ENCODE measurements at places on chromosomes 13 and 19.

GRCh38 chr19:36136964-36137686, 2.7 kb upstream of the CAPNS1 start:
- DNase-seq, result no peak

- no peak for DNase-seq
Observed at GRCh38 chr13:114341003-114341777, 26.9 kb downstream of the CHAMP1 start.

GRCh38 chr19:35973487-35973886, 21.5 kb upstream of the SDHAF1 start:
- no peak for DNase-seq

GRCh38 chr13:26050568-26051230, 1.1 kb downstream of the SHISA2 start:
- DNase-seq, result no peak

DNA sequence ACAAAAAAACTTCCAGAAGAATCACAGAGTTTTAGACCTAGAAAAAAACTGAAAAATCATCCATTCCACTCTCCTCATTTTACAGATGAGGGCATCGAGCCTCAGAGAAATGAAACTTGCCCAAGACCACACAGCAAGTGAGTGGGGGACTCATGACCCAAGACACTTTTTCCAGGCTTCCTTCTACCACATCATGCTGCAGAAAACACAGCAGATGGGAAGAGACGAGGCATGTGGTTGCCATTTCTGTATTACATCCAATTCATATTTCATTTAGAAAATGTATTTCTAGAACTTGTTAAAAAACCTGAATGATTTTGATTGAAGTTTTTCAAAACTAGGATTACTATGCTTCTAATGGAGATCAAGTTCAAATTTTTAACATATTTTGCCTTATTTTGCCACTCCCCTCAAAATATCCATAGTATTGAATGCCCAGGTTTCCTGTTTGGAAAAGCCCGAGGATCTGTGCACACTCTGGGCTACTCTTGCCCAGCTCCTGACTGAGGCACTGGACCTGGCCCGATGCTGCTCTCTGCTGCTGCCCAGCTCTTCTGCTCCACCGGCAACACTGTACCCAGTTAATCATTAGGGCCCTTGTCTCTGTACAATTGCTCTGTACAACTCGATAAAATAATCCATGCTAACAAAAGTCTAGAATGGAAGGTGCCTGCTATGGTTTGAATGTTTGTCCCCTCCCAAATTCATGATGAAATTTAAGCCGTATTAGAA, 157.4 kb downstream of the EFNB2 start:
- no peak for DNase-seq

GRCh38 chr13:105464249-105464648, 1071.2 kb downstream of the EFNB2 start:
- no peak for DNase-seq

- DNase-seq, result no peak
Observed at GRCh38 chr19:47726467-47726866, 13.2 kb downstream of the EHD2 start.

- no peak for DNase-seq
Observed at GRCh38 chr13:26962671-26963070, 202.1 kb upstream of the GPR12 start.

GRCh38 chr13:92463134-92463533, 763.5 kb upstream of the GPC6 start:
- no peak for DNase-seq

GRCh38 chr13:108830916-108831315, 201.5 kb downstream of the MYO16 start:
- DNase-seq, result no peak

GRCh38 chr13:31781064-31781463, 41.7 kb downstream of the RXFP2 start:
- DNase-seq, result no peak

DNA sequence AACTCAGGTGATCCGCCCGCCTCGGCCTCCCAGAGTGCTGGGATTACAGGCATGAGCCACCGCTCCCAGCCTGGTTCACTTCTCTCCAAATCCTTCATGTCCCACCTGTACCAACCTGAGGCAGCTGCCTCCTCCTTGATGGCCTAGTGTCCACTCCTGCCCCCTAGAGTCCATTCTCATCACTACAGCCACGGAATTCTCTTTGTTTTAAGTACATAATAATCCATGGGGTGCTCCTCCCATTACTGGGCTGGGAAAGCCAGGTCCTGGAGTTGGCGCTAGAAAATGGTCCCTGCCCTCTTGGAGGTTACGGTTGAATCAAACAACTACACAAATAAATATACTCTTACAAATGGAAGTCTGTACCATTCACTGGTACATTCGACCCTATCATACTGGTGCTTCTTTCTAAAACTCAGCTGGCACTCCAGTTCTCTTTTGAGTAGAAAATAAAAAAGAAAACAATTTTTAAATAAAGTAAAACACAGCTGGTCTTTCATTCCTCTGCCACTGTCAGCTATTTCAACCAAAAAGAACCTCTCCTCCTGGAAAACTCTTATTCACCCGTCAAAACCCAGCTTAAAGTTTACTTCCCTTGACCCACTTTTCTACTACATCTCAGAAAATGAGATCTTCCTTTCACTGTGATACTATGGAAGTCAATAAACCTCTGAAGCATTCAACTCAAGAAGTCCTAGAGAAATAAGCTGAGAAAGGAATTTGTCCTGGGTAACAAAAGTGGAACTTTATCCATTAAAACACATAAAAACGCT, 22.4 kb upstream of the ARHGEF18 start:
- DNase-seq, result no peak

- DNase-seq, result no peak
Observed at GRCh38 chr13:73767191-73767741, 366.9 kb downstream of the KLF12 start.

DNA sequence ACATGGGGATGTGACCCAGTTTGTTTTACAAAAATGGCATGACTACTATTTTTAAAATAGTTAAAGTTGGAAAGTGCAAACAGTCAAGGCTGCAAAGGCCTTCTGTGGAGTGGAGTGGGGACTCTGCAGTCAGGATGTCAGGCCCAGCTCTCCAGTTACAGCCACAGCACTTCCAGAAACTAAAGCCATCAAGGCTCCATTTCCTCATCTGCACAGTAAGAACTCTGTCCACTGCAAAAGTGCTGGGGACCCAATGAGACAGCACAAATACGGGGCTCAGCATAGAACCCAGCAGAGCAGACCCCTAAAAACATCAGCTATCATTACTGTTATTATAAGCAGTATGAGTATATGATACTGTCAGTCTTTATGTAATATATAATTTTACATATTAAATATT, 73.6 kb downstream of the SACS start:
- DNase-seq, result no peak

GRCh38 chr19:39352381-39353255, 10.4 kb downstream of the SAMD4B start:
- DNase-seq, result no peak

GRCh38 chr13:55000043-55000442, 1971.4 kb downstream of the OLFM4 start:
- DNase-seq, result no peak

Measured in stimulated activated CD8-positive, alpha-beta memory T cell treated with anti-CD3 and anti-CD28 coated beads, Interleukin-4, amount 100 ng/mL, for 4 hours (primary cell).